ENCODE measurements at places on chromosomes 7 and 10. TPM values are rescaled to one million over a fixed set of nuclear protein-coding genes. Genes with fewer than 3 reads are reported as not detected.

Gene SHH
- total RNA-seq: not detected

Gene EBLN1
- total RNA-seq: not detected

Gene SEC23IP
- total RNA-seq: 78.0 TPM

Gene RAB18
- 58.3 TPM for total RNA-seq

Gene OR2A42
- total RNA-seq: not detected

Gene PDK4
- total RNA-seq: not detected

Gene SPACDR
- 2.7 TPM for total RNA-seq

Gene BICC1
- total RNA-seq: not detected

Gene RET
- total RNA-seq: 0.12 TPM

Gene NPC1L1
- total RNA-seq: not detected

Gene NKX2-3
- total RNA-seq: not detected

Gene CACNA2D1
- total RNA-seq: not detected

Gene SLF2
- 34.9 TPM for total RNA-seq

Gene RAPGEF5
- 0.54 TPM for total RNA-seq

Gene NPSR1
- not detected for total RNA-seq

Gene CYP3A4
- not detected for total RNA-seq

Gene TYW1B
- total RNA-seq: 4.2 TPM

Gene MAT1A
- not detected for total RNA-seq

Gene EXOC6
- total RNA-seq: 14.2 TPM
